Suppressor macrophage treated with lipopolysaccharide for 1 hour (primary cell): ENCODE measurements at places on chromosomes 7 and 10.

- DNase-seq: peak; percentile 72
Measured at GRCh38 chr10:102509387-102509786, 5.6 kb downstream of the SUFU start.

- no peak for DNase-seq
Measured at GRCh38 chr7:47887016-47887640, 61.1 kb downstream of the PKD1L1 start.

DNA sequence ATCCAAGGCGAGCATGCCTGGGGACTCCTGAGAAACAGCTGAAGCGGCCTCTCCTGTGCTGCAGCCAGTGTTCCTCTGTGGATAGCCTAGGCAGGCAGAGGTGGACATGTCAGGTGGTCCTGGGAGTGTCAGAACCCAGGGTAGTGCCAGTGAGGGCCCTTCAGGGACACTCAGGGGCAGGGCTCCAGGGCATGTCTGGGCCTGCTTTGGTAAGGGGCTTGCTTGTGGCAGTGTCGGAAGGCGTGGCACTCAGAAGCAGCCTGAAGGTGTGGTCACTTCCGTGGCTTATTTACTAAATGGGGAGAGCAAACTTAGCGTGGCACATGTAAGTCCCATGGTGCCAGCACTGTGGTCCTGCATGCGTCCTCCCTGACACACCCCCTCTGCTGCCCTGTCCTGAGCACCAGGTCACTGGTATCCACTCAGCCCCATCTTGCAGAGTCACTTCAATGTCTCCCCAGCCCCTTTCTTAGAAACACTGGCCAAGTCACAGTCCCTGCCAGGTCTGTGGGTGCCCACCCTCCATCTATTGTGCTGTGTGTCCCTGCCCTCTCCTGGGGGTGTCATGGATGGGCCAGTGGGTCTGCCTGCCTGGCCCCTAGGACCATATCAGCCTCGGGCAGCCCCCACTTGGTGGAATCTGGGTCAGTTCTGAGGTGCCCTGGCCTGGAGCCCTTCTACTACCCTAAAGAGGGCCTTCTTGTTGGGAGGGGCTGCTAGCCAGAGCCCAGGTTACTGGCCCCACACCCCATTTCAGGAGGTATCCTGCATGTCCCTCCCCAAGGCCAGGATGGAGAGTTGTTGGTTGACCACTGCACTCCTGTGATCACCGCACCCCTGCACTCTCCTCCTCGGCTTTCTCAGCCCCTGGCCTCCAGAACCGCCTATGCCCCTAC is 6.4 kb downstream of the ZMIZ2 start:
- DNase-seq: no peak

GRCh38 chr7:75721426-75721825 is 17.3 kb downstream of the HIP1 start:
- no peak for DNase-seq

GRCh38 chr7:66202441-66202840 is 2.7 kb upstream of the TPST1 start:
- DNase-seq: no peak

GRCh38 chr10:32160864-32161263 is 104.6 kb upstream of the KIF5B start:
- no peak for DNase-seq
